ENCODE measurements at places on chromosomes 7 and 10. TPM values are rescaled to one million over a fixed set of nuclear protein-coding genes. Genes with fewer than 3 reads are reported as not detected.

GRCh38 chr7:23295401-23295697 lies 3.8 kb upstream of the MALSU1 start:
- no peak overlapping the region for H3K4me3 ChIP-seq
- no peaks in the 10 kb centered on the region for H3K27me3 ChIP-seq
- no peaks in the 10 kb centered on the region for H3K36me3 ChIP-seq

The FRMPD2 gene
- total RNA-seq: 0.28 TPM

GRCh38 chr7:158063850-158064610 lies 523.6 kb downstream of the PTPRN2 start:
- no peak for DNase-seq
- H3K4me1 ChIP-seq: no peaks in the 10 kb centered on the region
- H3K36me3 ChIP-seq: no peaks in the 10 kb centered on the region
- no peaks in the 10 kb centered on the region for H3K27me3 ChIP-seq
- H3K4me3 ChIP-seq: no peak overlapping the region

- no peaks in the 10 kb centered on the region for H3K27me3 ChIP-seq
- no peak overlapping the region for H3K4me3 ChIP-seq
- H3K27ac ChIP-seq: no peak overlapping the region
- DNase-seq: no peak
Measured at GRCh38 chr10:62769574-62770242, 34.8 kb upstream of the ADO start.
